AG04450 (cell line): ENCODE measurements at places on chromosomes 12 and 14.
A peak's percentile ranks its signal among the peaks of the same experiment; 100 is the strongest.

DNA sequence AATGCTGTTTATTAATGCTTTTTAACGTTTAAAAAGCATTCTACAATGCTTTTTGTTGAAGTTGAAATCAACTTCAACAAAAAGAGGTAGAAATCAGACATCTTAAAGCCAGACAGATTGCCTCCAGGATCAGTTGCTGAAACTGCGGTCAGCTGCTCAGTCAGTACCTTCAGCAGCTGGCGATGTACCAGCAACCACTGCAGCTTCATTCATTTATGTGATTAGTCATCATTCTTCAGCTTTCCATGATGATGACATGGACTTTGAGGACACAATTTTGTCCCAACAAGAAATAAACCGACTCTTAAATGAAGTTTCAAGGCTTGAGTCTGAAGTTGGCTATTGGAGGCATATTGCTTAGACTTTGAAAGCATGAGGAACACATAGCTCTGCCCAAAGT, 31.5 kb upstream of the NUAK1 start:
- no peak for DNase-seq

GRCh38 chr12:1594006-1594260, 448 bp downstream of the FBXL14 start:
- DNase-seq: no peak

- peak; percentile 8 for DNase-seq
Observed at GRCh38 chr12:120381752-120382419, 12.9 kb upstream of the MSI1 start.

DNA sequence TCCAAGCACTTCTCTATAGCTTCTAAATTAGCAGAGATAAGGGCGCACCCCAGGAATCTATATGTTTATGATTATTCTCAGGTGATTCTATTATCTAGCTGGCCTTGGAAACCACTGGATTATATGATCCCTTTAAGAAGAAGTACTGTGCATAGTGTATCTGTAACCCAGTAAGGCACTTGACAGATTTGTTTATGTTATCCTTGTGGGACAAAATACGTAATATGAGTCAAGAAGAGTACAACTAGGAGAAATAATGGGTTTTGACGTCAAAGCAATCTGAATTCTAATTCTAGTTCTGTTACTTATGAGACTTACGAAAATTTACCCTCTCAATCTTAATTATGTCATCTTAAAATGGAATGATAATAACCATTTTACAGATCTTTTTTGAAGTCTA, 259.6 kb upstream of the NAV3 start:
- no peak for DNase-seq

- DNase-seq: no peak
Observed at GRCh38 chr12:30517320-30517719, 178.3 kb downstream of the IPO8 start.

DNA sequence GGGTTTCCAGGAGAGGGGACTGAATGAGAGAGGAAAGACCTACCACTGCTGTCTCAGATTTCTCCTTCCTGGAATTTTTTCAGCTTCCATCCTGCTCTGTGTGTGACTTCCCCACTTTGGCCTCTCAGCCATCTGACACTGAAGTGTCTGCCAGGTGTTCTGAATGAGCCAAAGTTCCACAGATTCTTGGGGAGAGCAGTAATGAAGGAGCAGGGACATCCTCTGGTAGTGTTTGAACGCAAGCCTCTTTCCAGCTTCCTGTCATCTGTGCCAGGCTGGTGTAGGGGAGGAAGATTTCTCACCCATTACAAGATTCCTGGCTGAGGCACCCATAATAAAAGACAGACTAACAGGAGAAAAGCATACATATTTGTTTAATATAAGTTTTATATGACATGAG, 141.7 kb upstream of the NRXN3 start:
- DNase-seq: no peak

- DNase-seq: no peak
Observed at GRCh38 chr12:6950811-6951540, at the start of gene PTPN6. Gene PTPN6, plus strand, starts transcription at chr12:6951356. Its CDS starts 157 bp downstream, at chr12:6951513.

GRCh38 chr12:63777340-63777739, 2.4 kb upstream of the RXYLT1 start:
- no peak for DNase-seq

DNA sequence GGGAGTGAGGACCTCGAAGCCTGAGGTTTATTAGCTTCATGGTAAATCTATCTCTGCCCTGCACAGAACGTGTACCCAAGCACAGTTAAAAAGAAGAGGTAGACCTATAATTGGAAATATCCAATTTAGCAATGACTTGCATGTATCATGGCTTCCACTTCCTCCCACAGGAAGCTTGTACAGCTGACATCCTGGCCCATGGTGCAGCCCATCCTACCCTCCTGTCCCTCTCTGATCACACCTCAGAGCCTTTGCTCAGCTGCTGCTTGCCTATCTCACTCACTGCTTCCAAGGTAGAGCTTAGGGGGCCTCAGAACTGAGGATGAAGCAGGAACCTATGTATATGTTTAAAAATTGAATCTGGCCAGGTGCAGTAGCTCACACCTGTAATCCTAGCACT, 4.3 kb upstream of the BCDIN3D start:
- no peak for DNase-seq

DNA sequence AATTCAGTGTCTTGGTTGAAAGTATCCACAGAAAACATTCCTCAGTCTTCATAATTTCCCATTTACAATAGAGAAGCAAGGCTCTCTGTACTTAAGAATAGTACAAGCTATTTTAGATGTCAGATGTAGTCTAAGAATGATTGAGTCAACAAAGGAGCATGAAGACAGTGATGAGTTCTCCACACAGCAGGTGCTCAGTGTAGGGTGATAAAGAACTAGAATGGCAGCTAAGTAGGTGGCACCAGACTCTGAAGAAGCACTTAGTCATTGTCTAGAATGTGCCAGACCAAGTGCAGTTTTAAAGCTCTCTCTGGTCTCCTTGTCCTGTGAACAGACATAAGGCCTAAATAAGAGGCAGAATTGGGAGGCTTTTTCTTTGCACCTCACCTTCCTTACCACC, 504.6 kb downstream of the NRXN3 start:
- no peak for DNase-seq

DNA sequence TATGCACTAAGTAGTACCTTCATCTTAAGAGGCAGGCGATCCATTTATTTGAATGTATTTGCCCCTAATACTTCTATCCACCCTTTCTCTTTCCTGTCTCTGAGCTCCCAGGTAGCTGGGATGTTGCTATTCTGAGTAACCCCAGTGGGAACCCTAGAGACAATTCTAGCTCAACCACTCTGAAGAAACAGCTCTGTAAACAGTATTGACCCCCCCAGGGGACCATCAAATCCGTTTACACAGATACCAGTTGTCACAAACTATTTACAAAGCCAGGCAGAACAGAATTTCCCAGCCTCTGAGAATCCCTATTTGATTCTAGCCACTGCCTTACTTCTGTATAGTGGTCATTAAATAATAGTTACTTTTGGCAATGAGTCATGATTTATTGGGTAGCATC, 64.9 kb downstream of the MIPOL1 start:
- DNase-seq: no peak

DNA sequence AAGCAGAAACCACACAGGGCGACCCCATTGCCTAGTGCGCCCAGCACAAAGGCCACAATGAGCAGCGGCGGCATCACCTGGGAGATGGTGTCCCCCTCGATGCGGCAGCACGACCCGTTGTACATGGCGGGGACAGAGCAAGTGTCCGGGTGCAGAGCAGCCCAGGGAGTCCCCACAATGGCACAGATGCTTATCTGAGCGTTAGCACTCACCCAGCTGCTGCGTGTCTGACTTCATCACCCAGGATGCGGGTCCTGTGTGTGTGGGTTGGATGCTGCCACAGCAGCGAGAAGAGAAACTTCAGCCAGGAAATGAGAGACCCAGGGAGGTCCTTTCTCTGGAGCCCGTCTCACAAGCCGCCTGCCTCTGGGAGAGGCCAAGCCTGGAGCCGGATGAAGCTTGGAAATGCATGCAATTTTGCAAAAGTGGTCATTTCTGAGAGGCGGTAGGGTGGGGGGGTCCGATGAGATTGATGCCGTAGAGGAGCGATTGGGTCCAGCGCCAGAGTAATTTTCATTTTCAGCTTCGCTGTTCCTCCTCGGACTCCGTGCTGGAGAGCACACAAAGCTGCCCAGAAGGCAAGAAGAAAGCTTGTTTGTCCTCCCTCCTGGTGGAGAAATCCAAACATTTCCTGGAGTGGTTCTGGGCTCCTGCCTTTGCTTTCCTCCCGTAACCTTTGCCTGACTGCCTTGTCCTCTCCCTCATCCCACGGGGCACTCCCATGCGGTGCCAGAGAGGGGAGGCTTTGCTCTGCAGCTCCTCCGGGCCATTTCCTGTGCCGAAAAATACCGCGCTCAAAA, at the start of gene HCAR1:
Gene HCAR1, minus strand, starts transcription at position 630 of the 800 bp plus-strand sequence. Its CDS starts 505 bp downstream, at position 125.
- DNase-seq: no peak

GRCh38 chr14:85041618-85042017, 488.3 kb upstream of the FLRT2 start:
- no peak for DNase-seq

DNA sequence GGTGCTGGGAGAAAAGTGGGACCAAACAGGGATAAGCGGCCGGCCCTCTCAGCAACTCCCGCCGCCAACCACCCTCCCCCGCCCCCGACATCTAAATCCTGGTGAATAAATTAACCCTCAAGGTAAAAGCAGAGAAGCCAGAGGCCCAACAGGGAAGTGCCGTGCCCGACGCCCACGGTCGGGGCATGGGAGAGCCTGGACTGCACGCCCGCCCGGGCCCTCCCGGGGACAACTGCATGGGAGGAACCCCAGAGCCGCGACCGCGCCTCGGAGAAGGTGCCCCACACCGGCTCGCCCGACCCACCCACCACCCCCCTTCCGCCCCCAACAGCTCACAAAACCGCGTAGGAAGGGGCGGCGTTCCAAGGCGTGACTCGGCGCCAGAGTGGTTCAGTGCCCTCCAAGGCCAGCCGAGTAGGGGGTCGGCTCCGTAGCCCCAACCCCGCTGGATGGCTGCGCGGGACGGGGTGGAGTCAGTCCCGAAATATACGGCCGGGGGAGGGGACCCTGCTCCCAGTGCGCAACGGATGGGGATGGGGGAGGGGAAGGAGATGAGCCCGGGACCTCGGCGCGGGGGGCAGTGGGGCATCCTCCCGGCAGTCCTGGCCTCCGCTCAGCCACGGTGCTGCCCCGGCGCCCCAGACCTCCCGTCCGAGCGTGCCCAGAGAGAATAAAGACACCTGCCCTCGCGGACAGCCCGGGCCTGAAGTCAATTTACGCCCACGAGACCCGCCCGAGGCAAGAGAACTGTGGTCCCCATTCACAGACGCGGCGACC, 732 bp downstream of the SLC25A29 start:
- DNase-seq: no peak

DNA sequence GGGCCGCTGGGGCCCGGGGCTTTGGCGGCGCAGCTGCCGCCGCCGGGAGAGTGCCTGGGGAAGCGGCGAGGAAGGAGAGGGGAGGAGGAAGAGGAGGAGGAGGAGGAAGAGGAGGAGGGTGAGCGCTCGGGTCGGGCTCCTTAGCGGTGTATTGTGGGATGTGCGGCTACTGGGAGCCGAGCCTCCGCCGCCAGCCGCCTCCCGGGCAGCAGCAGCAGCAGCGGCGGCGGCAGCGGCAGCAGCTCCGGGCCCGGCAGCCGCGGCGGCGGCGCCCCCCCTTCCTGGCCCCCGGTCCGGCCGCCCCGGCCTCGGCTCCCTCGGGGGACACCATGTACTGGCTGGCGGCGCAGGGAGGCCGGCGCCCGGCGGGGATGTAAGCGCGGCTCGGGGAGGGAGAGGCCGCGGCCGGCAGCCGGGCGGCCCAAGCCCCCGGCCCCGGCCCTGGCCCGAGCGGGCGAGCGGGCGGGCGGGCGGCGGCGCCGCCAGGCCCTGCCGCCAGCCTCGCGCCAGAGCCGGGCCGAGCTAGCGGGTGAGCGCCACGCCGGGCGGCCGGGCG, at the start of gene SETD1B:
Gene SETD1B, plus strand, starts transcription at position 149 of the 556 bp plus-strand sequence. CDS start 729 bp downstream, outside the sequence.
- no peak for DNase-seq

GRCh38 chr14:93951635-93952540, 24.5 kb downstream of the ASB2 start:
- DNase-seq: no peak

- DNase-seq: no peak
Observed at GRCh38 chr14:70045310-70045709, 143.4 kb downstream of the SLC8A3 start.

- no peak for DNase-seq
Observed at GRCh38 chr14:78834766-78835451, 664.7 kb downstream of the NRXN3 start.

DNA sequence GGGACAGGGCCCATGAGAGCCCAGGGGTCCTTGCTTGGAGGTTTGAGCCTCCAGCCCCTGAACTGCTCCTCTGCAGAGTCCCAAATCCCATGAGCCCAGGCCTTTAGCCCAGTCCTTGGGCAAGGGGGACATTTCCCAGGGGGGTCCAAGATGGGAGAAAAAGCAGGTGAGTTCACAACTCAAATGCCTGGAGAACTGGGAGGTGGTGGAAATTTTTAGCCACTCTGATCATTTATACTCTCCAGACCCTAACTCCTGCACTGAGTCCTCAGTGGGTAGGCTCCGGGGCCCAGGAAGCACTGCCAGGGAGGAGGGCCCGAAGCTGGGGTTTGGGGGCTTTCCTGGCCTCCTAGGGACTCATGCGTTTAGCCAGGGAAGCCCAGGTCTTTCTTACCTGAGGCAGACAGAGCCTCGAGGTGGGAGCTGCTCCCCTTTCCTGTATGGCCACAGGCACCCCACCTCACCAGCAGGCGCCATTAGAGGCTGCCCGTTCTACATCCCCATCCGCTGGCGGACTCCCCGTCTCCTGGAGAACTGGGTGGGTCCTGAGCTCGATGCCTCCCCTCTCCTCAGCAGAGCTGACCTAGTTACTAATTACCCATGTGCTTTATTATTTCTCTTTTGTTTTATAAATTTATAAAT, 998 bp downstream of the HNF1A start:
- DNase-seq: no peak

DNA sequence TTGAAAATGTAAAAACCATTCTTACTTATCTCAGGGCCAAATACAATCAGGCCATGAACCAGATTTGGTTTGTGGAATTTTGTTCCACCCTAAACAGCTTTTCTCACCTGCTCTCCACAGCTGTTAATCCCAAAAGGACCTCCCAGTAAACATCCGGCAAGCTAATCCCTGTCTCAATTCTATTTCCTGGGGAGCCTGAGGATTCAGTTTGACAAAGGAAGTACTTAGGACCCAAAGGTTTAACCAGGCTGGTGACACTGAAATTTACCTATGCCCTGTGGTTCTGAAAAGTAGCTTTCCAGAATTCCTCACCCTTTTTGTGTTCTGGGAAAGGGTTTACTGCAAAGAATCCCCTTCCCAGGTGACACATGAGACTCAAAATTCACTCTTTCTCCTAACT, 15.0 kb downstream of the CAPZA3 start:
- no peak for DNase-seq

GRCh38 chr12:24359418-24359817, 409.9 kb upstream of the SOX5 start:
- DNase-seq: no peak

DNA sequence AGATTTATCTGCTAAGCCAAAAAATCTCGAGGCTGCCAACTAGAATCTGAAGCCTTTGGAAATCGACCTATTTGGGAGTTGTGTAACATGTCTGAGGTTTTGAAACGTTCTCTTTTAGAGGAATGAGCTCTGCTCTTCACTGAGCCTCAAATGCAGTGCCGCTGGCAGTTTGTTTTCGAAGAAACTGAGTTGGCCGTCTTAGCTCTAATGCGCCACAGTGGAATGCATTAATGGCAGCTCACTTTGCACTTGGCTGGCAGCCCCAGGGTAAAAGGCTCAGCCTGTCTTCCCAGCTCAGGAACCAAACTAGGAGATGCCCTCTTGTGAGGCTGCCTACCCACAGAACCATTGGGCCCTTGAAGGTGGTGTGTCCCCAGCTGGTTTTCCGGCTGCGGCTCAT, 53.8 kb downstream of the SFSWAP start:
- no peak for DNase-seq
